B cell (primary cell): ENCODE measurements at places on chromosomes 13 and 19.

DNA sequence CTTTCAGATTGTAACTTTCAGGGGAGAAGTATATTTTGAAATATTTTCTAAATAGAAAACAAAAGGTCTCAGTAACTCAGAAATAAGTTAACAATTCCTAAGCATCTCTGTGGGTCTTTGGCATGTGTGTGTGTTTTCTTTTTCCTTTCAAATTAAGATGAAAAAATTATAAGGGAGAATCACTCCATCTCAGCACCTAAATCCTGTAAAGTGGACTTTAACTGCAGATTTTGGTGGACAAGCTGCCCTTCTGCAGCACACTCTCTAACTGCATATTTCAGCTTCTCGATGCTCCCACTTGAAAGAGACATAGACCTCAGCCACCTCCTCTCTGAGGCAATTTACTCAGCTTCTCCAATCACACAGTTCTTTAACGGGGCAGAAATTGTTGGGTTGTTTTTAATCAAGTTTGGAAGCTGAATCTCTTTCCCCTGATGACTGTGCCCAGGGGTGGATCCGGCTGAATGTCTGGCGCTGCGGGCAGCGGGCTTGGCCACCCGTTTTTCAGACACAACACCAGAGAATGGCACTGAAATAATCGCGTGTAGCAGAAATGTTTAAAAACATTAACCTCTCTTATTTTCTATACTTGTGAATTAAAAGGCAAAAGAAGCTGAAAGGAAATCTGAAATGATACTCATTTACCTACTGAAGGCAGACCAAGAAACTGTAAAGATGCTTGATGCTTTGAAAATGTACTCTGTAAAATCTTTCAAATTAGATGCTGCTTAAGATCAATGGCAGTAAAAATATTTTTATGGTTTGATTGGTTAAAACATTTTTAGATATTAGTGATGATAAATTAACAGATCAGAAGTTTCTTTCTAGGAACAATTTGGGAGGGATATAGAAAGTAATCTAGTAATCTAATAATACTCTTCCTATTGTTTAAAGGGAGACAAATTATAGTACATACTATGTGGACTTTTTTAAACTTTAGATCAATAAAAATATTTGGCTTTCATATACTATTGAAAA lies 12.4 kb downstream of the ZIC2 start:
- peak; percentile 12 for DNase-seq

GRCh38 chr13:26867451-26868091 lies 107.0 kb upstream of the GPR12 start:
- DNase-seq, result no peak

DNA sequence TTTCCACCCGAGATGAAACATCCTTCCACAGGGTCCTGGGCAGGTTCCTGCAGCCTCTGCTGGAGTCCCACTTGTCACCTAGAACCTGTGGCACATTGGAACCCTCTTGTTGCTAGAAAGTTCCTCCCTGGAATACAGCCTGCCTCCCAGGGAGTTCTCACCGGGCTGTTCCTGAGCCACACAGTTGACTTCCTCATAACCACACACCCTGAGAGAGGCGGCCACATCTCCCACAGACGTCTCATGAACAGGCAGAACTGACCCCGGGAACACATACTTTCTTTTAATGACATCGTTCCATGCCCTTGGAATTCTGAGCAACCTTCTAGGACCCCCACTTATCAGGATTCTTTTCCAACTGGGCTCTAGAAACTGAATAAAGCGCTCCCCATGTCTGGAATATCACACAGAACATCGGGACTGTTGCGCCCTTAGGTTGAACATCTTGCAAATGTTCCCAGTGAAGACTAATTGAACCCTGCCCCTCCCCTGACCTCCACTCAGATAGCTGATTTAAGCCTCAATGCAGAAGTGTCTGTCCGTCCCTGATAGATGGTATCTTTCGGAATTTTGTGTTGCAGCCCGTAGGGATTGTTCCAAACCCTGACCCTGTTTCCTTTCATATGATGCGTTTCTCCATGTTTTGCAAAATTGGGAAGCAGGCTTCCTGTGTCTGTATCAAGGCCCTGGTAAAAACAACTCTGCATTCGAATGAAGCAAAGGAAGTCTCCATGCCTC lies 91.1 kb downstream of the RAB20 start:
- no peak for DNase-seq

GRCh38 chr19:12453495-12453894 lies 12.7 kb upstream of the ZNF443 start:
- DNase-seq, result no peak

- DNase-seq, result no peak
These were observed 25.5 kb downstream of the RHPN2 start for GRCh38 chr19:33039108-33039599.

- DNase-seq, result no peak
These were observed 162.3 kb downstream of the KLF5 start for GRCh38 chr13:73220966-73221720.

GRCh38 chr19:3873151-3873550 lies 4.3 kb upstream of the ZFR2 start:
- no peak for DNase-seq

DNA sequence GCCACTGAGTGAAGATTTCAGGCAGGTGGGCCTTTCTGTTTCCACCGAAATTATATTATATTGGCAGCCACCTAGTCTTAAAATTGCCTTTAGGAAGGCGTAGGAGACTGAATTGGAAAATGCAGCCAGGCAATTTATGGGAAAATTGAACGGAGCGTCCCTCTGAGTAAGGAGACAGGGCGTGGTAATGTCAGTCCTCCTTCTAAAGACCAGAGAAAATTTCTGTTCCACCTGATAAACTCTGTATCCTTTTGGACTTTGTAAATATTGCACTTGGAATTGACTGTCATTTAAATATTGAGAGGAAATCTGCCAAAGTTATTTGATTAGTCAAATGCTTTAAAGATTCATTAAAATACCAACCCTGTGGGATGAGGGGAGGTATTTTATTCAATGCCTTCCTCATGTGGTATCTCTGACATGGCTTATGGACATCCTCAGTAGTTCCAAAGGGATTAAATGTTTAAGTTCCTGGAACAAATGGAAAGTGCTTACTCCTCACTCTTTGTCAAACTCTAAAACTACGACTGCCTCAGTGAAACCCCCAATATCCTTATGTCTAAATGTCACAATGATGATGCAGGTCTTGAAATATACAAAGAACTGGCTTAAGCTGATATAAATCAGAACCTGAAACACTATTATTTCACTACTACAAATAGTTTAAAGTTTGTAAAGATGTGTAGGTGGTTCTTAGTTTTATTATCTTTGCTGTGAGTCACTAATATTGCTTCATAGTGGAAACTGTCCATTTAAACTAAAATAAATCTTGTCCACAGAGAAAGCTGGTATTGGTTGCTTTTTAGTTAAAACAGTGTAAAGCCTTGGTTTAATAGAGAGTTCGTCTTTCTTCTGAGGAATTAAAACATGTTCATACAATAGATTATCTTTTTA lies 203.2 kb downstream of the FGF14 start:
- DNase-seq, result no peak

GRCh38 chr19:5192568-5192967 lies 148.0 kb downstream of the PTPRS start:
- no peak for DNase-seq
